ENCODE measurements at places on chromosomes 16 and 17.
A peak's percentile ranks its signal among the peaks of the same experiment; 100 is the strongest.

DNA sequence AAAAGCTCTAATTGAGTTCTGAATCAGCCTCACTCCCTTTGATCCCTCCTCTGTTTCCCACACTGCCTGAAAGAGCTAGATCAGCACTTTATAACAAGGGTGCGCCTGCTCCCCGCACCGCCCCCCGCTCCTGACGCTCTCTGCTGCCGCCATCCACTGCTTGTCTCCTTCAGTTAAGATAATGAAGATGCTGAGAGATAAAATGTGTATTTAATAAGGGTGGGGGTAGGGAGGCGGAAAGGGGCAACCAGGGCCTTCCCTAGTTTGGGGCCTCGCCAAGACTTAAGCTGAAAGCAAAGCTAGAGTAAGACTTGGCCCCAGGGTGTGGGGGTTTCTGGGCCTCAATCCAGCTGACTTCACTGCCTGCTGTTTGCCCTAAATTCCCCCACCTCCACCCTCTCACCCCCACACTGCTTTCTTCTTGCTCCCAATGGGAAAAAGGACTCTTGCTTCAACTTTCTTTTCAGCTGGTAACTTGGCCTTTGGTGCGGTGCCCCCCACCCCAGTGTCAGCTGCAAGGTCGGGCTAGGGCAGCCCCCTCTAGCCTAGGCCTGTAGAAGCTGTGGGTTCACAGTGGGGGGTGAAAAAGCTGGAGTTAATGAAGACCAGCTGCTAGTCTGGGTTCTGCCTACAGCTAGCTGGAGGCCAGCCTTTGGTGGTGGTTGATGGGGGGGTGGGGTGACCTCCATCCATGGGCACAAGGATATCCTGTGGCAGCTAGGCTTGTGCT lies 1.8 kb upstream of the RARA start:
- no peak for DNase-seq

DNA sequence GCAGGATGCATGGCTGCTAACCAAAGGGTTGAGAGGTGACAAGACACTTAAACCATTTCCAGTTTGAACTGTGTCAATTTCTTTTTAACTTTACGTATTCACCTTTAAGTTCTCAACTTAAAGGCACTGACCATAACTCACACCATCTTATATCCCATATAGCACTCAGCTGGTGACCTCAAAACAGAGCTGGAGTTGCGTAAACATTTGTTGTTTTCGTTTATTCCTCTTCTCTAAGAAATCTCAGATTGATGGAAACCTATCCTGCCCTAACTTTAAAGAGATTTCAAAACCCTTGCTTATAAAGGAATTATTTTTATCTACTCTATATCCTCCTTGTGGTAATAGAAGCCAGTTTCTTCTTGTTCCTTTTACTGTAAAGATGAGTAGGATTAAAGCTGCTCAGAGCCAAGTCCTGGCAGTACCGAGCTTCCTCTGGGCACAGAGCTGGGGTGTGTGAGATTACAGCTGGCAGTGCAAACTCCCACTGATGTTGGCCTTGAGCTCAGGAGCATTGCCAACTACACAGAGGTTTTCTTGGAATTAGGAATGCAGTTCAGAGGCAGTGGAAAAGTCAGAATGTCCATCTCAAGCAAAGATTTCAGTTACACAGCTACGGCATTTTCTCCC lies 1.3 kb downstream of the KCTD2 start:
- no peak for DNase-seq

DNA sequence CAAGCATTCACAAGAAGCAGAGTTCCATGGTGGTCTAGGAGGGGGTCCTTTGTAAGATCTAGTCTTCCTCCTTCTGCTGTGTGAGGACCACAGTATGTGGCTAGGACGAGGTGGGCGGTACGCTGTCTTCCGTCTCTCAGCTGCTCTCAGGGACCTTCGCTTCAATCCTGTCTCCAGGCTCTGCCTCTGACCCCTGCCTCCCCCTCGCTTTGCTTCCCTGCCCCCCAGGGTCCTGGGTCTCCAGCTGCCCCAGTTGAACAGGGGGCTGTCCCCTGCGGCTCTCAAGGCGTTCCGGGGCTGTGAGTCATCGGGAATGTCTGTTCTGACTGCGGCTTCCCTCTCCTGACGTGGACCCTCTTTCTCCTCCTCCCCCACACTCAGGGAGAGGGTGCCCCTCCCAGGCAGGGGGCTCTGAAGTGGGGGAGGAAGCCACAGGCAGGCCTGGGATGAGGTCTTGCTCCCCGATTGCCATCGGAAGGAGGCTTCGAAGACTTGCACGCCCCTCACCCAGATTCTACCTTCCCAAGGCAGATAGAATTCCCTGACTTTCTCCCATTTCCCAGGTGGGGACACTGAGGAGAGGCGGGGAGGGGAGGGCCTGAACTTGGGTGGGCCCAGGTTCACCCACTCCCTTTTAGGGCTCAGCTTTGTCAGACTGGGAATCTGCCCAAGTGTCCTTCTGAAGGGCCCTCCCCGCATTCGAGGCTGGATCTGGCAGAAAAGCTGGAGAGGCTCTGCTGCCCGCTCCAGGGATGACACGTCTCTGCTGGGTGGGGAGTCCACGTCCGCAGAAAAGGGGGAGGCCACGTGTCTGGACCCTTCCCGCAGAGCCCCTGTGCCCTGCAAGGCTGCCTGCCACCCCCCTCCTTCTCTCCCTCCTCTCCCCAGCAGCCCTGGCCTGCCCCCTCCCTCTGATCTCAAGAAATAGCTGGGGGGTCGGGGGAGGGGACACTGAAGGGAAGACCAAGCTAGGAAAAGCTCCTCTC lies 9.1 kb upstream of the COL1A1 start:
- peak; percentile 81 for DNase-seq

- DNase-seq: no peak
These were observed 732.5 kb upstream of the RBFOX1 start for GRCh38 chr16:6600167-6600566.

- DNase-seq: no peak
These were observed 44.0 kb upstream of the AKTIP start for GRCh38 chr16:53546988-53547391.

DNA sequence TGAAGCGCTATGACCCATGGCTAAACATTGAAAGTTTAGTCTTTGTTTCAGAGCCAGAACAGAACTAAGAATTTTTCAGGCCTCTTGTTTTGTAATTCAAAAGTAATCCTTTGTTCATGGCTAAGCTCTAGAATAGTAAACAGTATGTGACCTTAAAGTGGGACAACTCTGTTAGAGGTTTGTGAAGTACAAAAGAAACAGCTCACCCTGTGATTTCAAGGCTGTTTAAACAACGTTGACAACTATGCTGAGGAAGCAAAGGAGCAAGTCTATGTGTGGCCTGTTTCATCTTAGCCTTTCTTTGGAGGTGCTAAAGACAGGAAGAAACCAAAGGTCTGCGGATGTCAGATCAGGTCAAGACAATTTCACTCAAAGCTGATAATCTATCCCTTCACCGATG lies 40.4 kb downstream of the MYOCD start:
- DNase-seq: no peak

- DNase-seq: no peak
These were observed 1.1 kb downstream of the GLIS2 start for GRCh38 chr16:4316864-4317531.

DNA sequence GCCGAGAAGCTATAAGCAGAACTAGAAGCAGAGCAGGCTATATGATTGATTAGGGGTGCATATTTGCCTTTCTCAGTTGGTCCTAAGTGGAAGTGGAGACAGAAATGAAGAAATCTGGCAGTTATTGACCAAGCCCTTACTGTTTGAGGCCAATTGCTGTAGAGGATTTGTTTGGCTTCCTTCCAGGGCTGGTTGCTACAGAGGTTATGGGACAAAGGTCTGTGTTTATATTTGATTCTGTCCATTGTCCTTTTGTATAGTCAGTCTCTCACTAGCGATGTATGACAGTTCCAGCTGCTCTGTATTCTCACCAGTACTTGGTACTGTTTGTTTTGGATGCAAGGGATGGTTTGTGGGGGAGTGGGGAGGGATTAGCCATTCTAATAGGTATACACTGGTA lies 7.3 kb upstream of the ALOX15 start:
- DNase-seq: no peak

DNA sequence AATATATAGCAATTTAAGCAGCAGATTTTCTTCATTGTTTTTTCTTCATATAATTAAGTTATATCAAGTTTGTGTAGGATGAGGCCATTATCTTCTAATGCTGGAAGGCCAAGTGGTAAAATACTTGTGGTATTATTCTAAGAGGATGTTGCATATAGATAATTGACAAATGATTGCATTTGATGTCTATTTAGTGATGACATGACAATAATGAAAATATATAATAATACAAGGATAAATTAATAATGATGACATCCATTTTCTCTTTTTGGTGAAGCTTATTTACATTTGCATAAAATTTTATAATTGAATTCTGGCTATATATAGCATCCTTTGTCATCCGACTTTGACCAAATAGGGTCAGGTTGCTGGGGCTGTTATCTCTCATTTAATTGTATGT lies 195.4 kb upstream of the KCNJ16 start:
- no peak for DNase-seq

GRCh38 chr16:64422259-64422658 lies 699.6 kb downstream of the CDH11 start:
- no peak for DNase-seq

- no peak for DNase-seq
These were observed 587 bp downstream of the RNF157 start for GRCh38 chr17:76239538-76240274.

- no peak for DNase-seq
These were observed 57.1 kb downstream of the ENGASE start for GRCh38 chr17:79131701-79132100.

GRCh38 chr17:30095507-30096244 lies 20.9 kb upstream of the NSRP1 start:
- no peak for DNase-seq

GRCh38 chr17:66841744-66842143 lies 6.8 kb downstream of the CACNG5 start:
- no peak for DNase-seq

GRCh38 chr17:39777534-39778365 lies 40.0 kb downstream of the GRB7 start:
- DNase-seq: no peak

DNA sequence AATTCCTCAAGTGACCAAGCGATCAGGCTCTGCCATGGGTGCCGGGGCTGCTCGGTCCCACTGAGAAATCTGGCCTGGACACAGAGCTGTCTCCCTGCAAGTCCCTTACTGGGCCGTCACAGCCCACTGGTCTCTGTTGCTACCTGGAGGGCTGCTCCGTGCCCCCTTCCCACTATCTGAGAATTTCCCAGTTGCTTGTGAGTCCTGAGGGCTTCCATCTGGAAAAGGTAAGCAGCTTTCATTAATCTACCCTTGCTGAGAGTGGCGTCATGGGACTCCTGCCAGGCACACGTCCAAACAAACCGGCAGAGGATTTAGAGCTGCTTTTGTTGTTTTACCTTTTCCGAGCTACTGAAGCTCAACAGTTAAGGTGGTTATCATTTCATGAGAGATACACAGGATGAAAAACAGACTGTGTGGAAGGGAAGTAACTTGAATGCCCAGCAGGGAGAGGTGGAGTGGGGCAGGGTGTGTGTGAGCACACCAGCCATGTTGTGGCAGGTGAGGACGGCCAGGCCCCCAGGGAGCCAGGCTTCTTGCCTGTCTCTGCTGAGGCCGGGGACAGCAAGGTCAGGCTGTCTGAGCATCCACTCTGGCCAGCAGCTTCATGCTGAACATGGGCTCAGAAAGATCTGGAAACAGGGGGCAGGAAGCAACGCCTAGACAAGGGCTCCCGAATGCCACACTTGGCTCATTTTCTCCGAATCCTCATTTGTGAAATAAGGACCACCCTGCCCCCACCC lies 50.6 kb downstream of the GTF3C1 start:
- no peak for DNase-seq

- no peak for DNase-seq
These were observed 503.8 kb downstream of the NPIPA7 start for GRCh38 chr16:16882766-16883165.

DNA sequence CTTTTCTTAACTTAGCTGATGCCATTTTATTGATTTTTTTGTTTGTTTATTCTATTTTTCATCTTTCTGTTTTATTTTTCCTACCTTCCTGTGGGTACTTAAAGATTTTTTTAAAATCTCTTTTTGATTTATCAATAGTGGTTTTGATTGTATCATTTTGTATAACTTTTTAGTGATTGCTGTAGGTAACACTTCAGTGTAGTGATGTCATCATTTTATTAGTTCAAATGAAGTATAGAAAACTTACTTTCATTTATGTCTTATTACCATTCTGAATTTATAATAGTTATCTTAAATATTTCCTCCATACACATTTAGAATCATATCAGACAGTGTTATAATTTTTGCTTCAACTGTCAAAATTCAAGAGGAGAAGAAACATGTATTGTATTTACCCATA lies 115.9 kb downstream of the PHKB start:
- no peak for DNase-seq

DNA sequence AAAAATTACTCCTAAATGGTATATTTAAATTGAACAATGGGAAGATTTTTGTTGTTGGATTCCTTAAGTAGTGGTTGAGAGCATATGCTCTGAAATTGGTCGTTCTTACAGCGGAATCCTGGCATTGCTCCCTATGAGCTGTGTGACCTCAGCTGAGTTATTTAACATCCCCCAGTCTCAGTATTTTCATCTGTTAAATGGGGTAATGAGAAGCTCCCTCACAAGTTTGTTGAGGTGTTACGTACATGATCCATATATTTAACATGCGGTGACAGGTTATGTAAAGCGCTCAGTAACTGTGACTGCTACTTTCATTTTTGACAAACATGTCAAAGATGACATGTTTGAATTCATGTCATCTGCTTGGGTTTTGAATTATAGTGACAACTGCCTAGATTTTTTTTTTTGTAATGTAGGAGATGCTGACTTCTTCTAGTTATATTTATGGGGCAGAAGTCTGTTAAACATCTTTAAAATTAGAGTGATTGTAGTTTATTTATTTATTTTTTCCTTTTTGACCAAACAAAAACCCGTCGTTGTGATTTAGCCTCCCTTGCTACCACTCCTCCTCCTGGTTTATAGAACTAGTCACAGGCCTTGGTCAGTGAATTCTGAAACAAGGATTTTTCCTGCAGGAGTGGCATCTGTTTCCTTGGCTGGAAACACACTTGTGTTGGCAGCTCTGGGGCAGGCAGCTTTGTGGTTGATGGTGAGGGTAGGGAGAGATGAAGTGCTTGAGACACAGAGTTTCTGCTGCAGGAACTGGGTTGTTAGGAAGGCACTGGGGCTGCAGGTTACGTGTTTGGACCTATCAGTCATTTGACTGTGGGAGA lies 268.8 kb downstream of the SNX29 start:
- no peak for DNase-seq

- DNase-seq: peak; percentile 85
These were observed at the start of gene RNF135 for GRCh38 chr17:30970831-30971567. RNF135 (plus strand) TSS chr17:30971039; CDS start chr17:30971074, 35 bp downstream.

DNA sequence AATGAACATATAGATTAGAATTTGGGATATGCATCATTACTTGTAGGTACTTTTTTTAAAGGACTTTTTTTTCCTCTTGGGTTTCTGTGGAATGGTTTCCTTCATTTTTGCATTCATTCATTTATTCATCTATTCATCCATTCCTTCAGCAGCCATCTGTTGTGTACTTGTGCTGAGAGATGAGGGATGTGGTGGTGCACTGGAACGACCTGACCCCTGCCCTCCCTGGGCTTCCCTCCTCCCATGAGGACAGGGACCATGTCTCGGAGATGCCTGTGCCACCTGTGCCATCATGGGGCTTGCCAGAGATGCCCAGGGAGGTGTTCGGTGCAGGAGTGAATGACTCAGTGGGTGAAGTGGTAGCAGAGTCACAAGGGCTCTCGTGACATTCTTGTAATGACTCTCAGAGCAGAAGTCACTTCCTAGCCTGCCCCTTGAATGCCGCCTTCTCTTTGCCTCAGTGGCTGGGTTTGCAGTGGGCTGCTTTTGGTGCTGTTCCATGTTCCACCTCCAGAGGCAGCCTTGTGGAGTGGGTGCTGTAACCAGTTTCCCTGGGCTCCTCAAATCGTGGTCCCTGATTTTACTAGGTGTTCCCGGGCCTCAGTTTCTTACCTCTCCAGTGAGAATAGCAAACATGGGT lies 43.9 kb downstream of the CLEC16A start:
- DNase-seq: no peak

- no peak for DNase-seq
These were observed 436 bp downstream of the PHB1 start for GRCh38 chr17:49414271-49414621.

All from right atrium auricular region (tissue), 2 donors.